ENCODE measurements at places on chromosomes 3 and 15.

GRCh38 chr3:6567241-6567640, 293.7 kb upstream of the GRM7 start:
- peak; percentile 28 for DNase-seq

DNA sequence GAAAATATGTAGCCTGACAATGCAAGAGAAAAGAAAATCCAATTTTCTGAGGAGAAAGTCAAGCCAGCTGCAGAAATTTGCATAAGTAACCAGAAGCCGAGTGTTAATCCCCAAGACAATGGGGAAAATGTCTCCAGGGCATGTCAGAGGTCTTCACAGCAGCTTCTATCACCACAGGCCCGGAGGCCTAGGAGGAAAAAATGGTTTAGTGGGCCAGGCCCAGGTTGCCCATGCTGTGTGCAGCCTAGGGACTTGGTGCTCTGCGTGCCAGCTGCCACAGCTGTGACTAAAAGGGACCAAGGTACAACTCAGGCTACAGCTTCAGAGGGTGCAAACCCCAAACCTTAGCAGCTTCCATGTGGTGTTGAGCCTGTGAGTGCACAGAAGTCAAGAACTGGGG, 201.2 kb upstream of the SOX2 start:
- DNase-seq, result no peak

DNA sequence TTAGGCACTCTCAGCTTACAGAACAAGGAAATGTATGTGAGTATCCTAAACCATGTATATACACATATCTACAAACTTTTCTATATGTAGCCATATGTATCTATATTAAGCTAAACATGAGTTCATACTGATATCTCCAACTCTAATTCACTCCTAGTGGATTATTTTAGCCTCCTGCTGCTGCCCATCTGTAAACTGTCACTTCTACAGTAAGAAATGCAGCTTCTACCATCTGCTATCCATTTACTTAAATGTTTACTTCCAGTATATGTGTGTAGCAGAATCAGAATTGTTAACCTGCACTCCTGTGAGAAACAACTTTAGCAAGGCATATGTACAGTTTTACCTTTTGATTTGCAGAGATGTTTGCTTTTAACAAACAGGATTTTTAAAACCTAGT, 478.5 kb upstream of the CBLB start:
- DNase-seq, result peak; percentile 99

DNA sequence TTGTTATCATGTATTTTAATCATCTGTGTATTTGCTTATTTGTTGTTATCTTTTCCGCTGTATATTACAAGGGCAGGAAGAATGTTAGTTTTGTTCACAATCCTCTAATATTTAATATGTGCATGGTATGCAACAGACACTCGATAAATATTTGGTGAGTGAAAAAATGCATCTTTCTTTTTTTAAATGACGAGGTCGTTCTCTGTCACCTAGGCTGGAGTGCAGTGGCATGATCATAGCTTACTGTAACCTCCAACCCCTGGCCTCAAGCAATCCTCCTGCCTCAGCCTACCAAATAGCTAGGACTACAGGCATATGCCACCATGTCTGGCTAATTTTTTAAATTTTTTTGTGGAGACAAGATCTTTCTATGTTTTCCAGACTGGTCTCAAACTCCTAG, 66.2 kb downstream of the MITF start:
- DNase-seq, result no peak

- no peak for DNase-seq
Measured at GRCh38 chr3:157614896-157615295, 111.7 kb upstream of the VEPH1 start.

- DNase-seq, result no peak
Measured at GRCh38 chr3:39390181-39390580, 7.0 kb downstream of the SLC25A38 start.

DNA sequence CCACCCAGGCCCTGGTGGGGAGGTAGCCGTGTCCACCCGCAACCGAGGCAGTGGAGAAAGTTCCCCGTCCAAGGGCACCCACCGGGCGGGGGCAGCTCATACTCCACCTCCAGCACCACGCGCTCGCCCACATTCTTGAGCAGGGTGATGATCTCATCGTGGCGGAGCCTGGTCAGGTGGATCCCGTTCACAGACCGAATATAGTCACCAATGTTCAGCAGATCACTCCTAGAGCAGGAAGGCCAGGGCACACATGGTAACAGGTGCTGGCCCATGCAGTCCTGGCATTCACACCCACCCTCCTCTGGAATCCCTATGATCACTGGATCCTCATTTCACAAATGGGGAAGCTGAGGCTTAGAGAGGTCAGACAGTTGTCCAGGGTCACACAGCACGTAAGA, 15.8 kb downstream of the GRIP2 start:
- no peak for DNase-seq

DNA sequence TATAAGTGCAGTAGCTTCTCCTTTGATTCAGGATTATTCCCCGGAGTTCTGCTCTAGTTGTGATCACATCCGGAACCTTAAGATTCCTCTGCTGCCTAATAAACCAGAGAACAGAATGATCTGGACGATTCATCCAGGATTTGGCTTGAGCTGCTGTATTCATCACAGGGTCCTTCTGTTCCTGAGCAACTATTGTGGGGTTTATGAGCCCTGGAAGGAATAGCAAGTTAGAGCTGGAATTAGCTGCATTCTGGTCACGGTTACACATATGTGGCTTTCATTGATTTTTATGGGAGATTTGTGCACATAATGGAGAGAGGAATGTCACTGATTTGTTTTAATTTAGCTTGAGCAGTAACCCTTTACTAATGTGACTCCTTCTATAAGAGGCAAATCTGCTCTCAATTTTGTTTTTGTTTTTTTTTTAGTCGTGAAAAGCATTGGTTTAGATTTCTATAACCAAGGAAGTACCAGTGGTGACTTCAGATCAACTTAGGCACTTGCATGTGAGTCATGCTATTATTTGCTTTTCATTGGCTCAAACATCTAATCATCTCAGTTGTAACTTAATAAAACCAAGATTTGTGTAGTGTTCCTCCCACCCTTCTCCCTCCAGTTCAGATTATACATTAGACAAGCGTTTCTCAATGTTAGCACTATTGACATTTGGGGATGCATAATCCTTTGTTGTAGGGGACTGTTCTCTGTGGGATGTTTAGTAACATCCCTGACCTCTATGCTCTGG, 148.5 kb downstream of the OTOL1 start:
- DNase-seq, result no peak

DNA sequence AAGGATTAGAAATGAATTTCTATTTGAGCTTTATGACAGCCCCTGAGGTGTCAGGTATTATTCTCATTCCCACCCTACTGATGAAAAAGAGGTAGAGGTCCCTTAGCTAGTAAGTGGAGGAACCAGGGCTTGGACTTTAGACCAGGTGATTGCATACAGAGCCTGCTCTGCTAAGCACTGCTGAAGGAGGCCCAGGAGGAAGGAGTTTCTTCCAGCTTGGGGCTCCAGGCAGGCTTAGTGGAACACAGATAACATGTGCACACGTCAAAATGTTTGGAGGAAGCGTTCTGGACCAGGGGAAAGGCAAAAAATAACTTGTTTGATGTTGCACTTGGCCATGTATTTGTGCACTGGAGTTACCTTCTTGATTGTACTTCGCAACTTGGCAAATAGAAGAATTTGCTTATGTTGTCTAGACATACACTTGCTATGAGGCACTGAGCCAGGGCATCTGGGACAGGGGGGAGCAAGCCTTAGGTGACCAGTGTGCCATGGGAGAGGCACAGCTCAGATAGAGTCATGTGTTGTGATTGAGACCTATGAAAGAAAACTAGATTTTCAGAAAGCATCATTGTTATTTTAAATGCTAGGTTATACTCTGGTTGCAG, 22.4 kb downstream of the IFT122 start:
- DNase-seq, result no peak

GRCh38 chr3:143152043-143152442, 32.5 kb downstream of the CHST2 start:
- DNase-seq, result no peak

GRCh38 chr3:13278783-13279531, 141.2 kb downstream of the NUP210 start:
- DNase-seq, result no peak

DNA sequence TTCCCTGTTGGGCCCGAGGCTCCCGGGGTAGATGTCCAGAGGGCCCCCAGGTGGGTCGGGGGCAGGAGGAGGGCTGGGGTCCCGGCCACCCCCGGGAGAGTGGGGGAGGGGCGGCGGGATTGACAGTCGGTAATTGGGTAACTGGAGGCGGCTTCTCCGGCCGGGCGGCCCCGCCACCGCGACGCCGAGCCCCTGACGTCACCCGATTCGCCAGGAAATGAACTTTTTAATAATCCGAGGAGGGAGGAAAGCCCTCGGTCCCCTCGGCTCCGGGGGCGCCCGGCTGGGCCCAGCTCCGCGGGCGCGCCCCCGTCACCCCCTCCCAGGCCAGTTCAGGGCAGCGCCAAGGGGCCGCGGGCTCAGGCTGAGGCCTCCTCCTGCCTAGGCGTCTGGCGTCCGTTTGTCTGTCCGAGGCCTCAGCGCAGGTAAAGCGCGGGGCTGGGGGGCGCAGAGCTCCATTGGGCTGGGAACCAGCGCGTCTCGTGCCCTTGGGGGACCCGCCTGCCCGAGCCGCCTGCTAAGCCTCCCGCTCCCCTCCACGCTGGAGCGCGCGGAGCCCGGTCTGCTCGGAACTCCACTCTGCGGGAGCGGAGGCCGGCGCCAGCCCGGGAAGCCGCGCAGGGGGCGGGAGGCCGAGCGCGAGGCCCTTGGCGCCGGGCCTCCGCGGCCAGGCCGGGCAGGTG, 3.9 kb downstream of the GATA2 start:
- DNase-seq, result no peak

GRCh38 chr3:136141891-136142290, 54.2 kb downstream of the MSL2 start:
- no peak for DNase-seq

DNA sequence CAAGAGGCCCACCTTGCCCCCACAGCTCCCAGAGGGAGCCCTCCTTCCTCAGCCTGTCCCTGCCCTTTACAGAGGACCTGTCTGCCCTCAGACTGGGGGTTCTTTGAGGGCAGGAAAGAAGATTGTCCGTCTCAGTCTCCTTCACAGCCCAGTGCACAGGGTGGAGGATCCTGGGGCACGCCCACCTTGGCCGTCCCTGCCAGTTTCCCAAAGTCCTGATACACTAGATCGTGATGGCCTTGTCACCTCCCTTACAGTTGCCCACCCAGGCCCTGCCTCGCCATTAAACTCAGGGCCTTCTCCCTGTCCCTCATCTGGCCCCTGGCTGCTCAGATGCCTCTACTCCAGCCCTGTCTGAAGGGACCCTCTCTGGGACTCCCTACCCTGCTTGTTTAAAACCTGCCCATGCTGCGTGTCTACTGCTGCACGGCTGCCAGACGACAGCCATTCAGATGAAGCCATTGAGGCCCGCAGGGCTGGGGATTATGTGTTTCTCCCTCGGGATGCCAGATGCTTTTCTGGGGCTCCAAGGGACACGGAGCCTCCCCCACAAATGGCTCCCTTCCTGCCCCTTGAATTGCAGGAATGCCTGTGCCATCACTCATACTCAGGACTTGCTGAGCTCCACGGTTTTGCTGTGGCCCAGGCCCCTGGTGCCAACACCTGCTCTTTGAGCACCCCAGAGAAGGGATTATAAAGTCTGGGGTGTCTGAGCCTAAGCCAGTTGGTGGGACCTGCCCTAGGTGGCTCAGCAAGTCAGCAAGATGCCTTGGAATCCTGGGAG, 27.8 kb downstream of the ACSBG1 start:
- no peak for DNase-seq

GRCh38 chr3:161560008-161560637, 63.5 kb downstream of the OTOL1 start:
- DNase-seq, result no peak

- DNase-seq, result no peak
Measured at GRCh38 chr15:54482251-54482650, 504.0 kb downstream of the UNC13C start.
